ENCODE measurements at places on chromosomes 1 and 21. TPM values are rescaled to one million over a fixed set of nuclear protein-coding genes. Genes with fewer than 3 reads are reported as not detected.

DNA sequence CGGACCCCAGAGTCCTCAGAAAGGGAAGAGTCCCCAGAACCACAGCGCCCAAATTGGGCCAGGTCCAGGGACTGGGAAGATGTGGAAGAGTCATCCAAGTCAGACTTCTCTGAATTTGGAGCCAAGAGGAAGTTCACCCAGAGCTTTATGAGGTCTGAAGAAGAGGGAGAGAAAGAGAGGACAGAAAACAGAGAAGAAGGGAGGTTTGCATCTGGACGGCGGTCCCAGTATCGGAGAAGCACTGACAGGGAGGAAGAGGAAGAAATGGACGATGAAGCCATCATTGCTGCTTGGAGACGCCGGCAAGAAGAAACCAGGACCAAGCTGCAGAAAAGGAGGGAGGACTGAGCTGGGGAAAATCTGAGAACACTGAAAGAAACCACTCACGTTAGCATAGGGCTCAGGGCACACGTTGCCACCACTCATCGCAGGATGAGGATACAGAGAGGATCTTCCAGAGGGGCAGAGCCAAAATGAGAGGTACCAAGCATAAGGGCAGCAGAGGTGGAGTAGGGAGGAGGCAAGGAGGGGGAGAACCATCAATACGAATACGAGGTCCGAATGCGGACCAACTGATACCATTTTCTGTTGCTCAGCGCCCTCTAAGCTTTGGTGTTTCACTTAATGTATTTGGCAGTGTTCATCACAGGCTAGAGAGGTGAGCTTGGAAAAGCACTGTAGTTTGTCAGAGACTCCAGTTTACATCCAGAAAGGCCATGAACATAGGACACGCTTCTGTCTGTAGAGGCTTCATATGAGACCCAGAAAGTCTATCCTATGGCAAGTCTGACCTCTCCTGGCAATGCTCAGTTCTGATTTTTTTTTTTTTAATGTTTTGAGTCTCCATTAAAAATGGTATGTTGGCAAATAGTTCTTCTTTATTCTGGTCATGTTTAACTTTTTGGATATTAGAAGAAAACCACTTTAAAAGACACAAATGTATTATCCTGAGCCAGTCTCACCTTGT is 34.7 kb downstream of the STYXL2 start:
- DNase-seq: no peak

DNA sequence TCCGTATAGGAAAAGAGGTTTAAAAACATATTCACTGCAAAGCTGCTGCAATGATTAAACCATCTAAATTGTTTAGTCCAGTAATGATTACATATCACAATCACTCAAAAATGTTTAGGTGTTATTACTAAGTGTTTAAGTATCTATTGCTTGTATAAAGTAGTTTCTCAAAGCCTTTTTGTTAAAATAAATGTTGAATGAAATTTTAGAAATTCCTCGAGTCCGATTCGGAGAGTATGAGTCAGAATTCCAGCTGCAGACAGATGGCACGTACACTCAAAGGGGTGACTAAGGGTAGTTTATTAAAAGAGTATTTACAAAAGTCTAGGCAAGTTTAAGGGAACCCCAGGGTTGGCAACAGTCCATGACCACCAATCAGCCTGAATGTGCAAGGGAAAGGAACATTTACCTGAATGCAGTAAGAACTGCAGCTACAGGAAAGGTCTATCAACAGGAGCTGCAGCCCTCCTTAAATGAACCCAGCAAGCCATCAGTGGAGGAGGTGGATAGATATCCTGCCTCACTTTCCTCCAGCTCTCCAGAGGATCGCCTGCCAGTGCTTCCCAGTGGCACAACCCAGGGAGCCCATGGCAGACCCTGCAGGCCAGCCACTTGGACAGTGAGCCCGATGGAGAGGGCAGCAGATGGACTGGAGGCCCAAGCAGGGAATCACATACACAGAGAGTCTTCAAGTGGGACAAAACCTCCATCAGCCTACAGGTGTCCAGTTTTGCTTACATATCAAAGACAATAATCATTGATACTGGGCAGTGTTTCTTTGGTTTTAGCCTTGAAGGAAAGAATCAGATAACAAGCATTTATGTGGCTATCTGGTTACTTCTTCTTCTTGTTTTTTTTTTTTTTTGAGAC is 92.1 kb upstream of the SLC44A3 start:
- no peak for DNase-seq

DNA sequence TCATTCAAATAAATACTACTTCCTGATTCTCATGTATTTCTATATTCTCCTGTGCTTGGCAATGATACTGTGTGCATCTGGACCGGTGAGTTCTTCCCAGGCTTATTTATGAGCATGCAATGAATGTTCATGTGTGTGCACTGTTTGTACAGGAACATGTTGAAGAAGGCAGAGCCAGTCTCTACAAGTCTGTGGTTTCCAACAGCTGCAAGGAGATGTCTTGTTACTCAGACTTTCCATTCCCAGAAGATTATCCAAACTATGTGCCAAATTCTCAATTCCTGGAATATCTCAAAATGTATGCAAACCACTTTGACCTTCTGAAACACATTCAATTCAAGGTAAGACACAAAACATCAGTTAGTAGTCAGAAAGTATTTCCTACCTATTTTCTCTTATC is 19.1 kb downstream of the FMO1 start:
- DNase-seq: no peak

DNA sequence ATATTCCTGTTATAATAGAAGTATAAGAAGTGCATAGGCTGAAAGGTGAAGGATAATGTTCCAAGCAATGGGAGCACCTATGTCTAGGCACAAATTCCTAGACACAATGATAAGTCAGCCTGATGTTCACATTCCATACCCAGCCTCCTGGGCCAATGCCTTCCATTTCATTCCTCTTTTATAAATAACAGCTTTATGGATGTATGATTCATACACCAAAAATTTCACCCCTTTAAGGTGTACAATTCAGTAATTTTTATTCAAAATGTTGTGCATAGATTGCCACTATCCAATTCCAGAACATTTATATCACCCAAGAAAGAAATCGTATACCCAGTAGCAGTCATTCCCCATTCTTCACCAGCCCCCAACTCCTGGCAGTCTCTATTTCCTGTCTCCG is 118.8 kb downstream of the BRINP2 start:
- DNase-seq: no peak

GRCh38 chr21:34514576-34515115 is 2.6 kb upstream of the KCNE1 start:
- DNase-seq: no peak

CA14 gene
- not detected for total RNA-seq

Measured in T-helper 17 cell (primary cell).